ENCODE measurements at places on chromosomes 6 and 20.

GRCh38 chr6:45496085-45496433 is 118.3 kb upstream of the SUPT3H start:
- no peak for DNase-seq

DNA sequence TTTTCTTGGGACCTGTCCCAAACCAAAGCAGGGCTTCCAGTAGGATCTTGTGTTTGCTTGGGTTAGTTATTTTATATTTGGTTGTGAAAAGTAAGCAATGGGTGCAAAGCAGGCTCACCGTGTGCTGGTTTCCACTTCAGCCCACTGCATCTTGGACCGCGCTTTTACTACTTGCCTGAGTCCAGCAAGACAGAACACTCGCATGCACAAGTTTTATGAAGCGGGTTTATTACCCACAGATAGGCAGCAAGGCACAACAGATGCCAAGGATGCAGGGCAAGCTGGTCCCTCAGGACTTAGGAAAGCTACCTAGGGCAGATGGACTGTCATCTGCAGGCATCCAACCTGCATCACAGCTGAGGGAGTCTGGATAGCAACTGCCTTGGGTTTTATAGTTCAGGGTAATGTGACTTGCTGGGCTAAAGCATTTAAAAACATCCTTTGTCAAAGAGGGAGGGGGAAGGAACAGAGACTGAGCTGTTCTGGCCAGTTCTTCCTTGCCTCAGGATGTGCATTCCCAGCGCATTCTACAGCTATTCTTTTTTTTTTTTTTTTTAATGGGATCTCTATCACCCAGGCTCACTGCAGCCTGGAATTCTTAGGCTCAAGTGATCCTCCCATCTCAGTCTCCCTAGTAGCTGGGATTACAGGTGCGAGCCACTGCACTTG is 18.5 kb downstream of the CITED2 start:
- DNase-seq, result no peak

- no peak for DNase-seq
Measured at GRCh38 chr6:159395609-159396008, 226.4 kb downstream of the FNDC1 start.

DNA sequence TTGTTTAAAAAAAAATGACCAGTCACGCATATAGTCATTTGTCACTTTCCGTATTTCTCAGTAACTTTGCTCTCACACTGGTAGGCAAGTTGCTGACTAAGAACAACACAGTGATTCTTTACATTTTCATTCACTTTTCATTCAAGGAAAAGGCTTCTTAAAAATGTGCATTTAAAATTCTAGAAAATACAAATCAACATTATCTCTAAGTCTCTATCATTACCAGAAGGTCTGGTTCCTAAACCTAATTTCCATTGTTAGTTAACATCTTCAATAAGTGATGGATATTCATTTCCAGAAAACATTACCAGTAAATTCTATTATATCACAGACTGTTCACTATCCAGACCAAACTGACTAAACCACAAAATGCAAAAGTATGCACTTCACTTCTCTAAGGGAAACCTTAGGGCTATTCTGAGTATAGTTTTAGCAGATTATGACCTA is 115.3 kb downstream of the AHI1 start:
- no peak for DNase-seq

- DNase-seq, result no peak
Measured at GRCh38 chr20:38728911-38729642, 4.8 kb downstream of the SLC32A1 start.

GRCh38 chr6:120945905-120946594 is 388.2 kb downstream of the TBC1D32 start:
- no peak for DNase-seq

GRCh38 chr20:52172392-52173047 is 19.1 kb downstream of the ZFP64 start:
- no peak for DNase-seq

GRCh38 chr6:13767121-13767808 is 47.1 kb downstream of the MCUR1 start:
- DNase-seq, result no peak

DNA sequence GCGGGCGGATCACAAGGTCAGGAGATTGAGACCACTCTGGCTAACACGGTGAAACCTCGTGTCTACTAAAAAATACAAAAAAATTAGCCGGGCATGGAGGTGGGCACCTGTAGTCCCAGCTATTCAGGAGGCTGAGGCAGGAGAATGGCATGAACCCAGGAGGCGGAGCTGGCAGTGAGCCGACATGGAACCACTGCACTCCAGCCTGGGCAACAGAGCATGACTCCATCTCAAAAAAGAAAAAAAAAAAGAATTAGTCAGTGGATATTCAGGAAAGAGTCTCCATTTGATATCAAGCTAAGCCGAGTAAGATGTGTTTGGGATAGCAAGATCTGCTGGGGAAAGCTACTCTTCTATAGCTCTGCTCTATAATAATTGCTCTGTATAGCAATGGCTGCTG is 41.0 kb downstream of the MOCS1 start:
- DNase-seq, result peak; percentile 45

DNA sequence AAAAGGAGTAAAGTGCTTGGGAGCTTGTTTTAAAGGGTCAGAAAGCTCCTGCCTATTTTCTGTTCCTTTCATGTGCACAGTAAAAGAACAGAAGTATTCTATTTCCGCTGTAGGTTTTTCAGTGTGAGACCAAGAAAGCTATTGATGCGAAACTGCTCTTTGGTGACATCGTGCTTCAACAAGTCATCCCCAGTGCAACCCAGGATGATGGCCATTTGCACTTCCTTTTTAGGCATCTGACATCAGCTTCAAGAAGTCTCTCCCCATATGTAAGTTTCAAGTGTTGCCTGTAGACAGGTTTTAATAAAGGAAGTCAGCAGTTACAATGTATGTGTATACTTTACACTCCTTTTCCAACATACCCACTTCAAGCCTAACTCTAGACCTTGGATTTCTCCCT is 131.6 kb downstream of the RFX6 start:
- DNase-seq, result no peak

- DNase-seq, result no peak
Measured at GRCh38 chr6:48176645-48177308, 65.8 kb upstream of the PTCHD4 start.

GRCh38 chr6:83459663-83460062 is 28.8 kb upstream of the ME1 start:
- no peak for DNase-seq

DNA sequence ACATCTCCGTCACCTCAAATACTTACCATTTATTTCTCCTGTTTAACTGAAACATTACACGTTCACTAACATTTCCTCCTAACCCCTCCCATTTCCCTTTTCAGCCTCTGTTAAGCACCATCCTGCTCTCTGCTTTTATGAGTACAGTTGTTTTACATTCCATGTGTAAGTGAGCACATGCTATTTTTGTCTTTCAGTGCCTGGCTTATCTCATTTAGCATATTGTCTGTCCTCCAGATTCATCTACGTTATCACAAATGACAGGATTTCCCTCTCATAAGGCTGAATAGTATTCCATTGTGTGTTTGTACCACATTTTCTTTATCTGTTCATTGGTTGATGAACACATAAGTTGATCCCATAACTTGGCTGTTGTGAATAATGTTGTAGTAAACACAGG is 22.7 kb downstream of the TAF11 start:
- no peak for DNase-seq

GRCh38 chr6:118725944-118726343 is 74.6 kb upstream of the CEP85L start:
- DNase-seq, result no peak

GRCh38 chr6:69438113-69438512 is 358.7 kb downstream of the LMBRD1 start:
- no peak for DNase-seq

DNA sequence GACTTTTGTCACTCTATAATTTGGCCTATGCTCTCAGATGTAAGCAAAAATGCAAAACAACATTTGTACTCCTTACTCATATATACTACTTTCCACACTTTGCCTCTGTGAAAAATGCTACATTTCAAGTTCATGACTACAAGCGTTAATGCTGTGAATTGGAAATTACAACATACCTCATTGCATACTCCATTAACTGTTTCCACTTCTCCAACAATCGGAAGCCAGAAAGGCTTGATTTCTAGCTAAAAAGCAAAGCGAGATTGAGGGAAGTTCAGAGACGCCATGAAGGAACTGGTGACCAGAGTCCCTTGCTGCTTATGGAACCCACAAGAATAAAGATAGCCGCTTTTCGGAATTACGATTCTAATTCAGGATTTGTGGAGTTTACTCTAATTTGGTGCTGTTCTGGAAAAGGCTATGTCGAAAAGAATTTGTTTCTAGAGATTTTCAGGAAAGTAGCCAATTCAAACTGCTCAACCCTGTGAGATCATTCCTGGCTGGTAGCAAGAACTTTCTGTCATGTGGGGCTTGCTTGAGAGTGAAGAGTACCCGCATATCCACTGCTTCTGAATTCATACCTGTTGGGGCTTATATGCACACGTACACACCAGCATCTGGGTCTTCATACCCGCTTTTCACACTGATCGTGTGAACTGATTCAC is 98.0 kb upstream of the CITED2 start:
- no peak for DNase-seq

DNA sequence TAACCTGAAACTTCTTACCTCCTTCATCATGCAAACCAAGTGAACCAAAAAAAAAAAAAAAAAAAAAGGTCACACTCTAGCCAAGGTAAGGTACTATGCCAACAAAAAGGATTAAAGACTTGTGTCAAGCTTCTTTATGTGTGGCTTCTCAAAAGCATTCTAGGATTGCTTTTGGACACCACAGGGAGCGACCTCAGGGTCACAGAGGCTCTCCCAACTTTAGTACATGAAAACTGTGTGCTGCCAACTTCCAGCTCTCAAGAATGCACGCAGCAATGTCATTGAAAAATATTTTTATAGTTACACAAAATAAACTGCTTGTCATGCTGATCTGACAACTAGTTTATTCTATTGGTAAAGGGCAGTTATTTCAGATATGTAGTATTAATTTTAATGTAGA is 243.8 kb downstream of the PLCB1 start:
- no peak for DNase-seq

- DNase-seq, result no peak
Measured at GRCh38 chr20:42986143-42986773, 203.4 kb downstream of the PTPRT start.

DNA sequence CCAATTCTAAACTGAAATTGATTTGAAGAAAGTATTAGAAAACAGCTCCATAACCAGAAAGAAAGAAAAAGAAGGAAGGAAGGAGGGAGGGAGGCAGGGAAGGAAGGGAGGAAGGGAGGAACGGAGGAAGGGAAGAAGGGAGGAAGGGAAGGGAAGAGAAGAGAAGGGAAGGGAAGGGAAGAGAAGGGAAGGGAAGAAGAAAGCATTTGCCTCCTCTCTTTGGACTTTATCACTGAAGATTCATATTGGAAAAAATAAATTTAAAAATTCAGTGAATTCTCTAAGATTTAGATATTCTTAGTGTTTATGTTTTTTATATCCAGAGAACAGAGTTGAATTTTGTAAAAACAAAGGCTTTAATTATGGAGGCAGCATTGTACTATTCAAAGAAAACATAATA is 68.5 kb upstream of the NXT1 start:
- no peak for DNase-seq

DNA sequence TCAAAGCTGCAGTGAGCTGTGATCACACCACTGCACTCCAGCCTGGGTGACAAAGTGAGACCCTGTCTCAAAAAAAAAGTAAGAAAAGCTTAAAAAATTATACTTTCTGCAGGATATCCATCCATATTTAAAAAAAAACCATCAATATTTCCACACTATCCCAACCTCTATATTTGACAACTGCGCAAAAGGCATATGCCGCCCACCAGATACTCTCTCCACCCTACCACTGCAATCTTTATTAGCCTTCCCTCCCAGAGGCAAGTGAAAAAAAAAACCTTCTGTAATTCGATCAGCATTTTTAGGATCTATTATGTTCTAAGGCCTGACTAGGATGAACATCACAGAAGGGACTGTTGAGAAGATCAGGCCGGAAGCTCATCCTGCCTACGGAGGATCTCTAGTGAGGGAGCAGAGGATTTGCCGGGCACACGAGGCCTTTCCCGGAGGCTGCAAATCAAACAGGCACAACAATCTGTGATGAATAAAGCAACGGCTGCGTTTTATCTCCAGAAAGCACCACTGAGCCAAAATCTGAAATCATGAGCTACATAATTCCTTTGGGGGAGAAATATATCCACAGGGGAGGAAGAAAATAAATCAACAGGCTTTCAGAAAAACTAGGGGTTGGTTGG is 65.9 kb downstream of the GFOD1 start:
- DNase-seq, result no peak

DNA sequence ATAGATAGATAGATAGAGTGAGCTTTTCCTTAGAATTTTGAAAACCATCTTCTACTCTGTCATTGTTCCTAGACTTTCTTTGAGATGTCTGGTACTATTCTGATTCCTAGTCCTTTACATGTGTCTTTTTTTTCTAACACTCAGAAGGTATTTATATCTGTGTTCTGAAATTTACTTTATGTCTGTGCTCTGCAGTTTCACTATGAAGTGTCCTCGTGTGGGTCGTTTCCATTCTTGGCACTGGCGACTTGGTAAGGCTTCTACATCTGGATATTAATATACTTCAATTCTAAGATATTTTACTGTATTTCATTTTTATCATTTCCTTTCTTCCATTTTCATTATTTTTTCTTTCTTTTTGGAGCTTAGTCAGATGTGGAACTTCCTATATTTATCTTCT is 87.0 kb downstream of the FHL5 start:
- no peak for DNase-seq

DNA sequence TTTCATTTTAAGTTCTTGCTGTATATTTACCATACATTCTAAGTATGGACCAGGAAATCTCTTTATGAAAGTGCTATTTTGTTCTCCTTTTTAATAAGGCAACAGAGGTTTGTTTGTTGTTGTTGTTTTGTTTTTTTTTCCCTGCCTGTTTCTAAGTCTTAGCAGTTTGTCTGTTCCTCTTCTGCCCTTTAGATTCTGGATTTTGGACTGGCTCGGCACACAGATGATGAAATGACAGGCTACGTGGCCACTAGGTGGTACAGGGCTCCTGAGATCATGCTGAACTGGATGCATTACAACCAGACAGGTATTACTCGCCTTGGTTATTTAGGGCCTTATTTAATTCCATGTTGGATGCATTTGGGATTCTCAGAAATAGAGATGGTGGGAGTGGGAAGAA is 48.0 kb downstream of the MAPK14 start:
- DNase-seq, result no peak

GRCh38 chr6:47759364-47759763 is 22.5 kb upstream of the OPN5 start:
- DNase-seq, result peak; percentile 6

- no peak for DNase-seq
Measured at GRCh38 chr6:135651964-135652755, 154.6 kb upstream of the AHI1 start.

DNA sequence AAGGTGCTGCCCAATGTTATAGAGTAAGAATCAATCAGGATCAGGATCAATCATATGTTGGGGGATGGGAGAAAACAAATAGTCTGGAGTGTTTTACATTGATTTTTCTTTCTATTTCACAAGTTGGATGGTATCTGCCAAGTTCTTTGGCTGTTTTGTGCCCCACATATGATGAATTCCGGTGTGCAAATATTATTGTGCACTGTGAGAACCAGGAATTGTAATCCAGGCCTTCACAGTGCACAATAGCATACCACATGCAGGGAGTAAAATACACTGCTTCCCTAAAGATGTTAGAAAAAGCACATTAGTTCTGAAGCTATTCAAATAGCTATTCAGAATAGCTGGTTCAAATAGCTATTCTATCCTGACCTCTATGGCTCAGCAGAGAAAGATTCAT is 133.7 kb downstream of the LCA5 start:
- no peak for DNase-seq

- no peak for DNase-seq
Measured at GRCh38 chr6:104212977-104213668, 646.6 kb downstream of the HACE1 start.

- DNase-seq, result no peak
Measured at GRCh38 chr20:64082126-64082731, 2.0 kb downstream of the LKAAEAR1 start.
